Stimulated activated CD4-positive, alpha-beta T cell treated with anti-CD3 and anti-CD28 coated beads, Interleukin-12 subunit alpha, Interleukin-12 subunit beta, amount 100 ng/mL, for 4 hours (primary cell): ENCODE measurements at places on chromosomes 4 and X.

DNA sequence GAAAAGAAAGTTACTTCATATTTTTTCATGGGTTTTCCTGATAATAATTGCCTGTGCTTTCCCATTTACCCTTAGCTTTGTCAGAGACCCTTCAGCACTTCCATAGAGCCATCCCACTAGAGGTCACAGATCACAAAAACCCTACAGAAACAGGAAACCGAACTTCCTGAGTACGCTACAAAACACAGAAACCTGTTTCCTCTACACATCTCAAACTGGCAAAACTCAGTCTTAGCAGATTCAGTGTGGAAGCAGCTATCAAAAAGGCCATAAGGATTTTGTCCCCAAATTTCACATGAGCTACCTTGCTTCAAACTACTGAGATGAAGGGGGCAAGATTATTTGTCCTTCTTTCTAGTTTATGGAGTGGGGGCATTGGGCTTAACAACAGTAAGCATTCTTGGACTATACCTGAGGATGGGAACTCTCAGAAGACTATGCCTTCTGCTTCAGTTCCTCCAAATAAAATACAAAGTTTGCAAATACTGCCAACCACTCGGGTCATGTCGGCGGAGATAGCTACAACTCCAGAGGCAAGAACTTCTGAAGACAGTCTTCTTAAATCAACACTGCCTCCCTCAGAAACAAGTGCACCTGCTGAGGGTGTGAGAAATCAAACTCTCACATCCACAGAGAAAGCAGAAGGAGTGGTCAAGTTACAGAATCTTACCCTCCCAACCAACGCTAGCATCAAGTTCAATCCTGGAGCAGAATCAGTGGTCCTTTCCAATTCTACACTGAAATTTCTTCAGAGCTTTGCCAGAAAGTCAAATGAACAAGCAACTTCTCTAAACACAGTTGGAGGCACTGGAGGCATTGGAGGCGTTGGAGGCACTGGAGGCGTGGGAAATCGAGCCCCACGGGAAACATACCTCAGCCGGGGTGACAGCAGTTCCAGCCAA, at the start of gene MMRN1:
MMRN1 (plus strand) TSS at position 206 of the 902 bp plus-strand sequence; CDS start at position 324, 118 bp downstream.
- DNase-seq, result no peak

DNA sequence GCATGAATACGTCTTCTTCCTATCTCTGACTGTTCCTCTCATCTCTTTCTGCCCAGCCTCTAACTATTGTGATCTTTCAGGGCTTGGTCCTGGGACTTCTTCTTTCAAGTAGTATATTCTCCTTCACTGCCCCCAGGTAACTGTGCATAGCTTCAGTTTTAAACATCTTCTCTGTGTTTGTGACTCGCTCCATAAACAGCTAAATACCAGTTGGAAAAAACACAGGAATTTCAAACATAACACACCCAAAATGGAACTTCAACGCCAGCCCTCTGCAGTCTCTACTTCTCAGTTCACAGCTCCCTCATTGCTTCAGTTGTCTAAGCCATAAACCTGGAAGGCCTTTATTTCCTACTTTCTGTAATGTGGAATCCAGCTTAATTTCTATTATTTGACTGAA, 16.6 kb downstream of the TRIML2 start:
- no peak for DNase-seq

- DNase-seq, result no peak
Measured at GRCh38 chr4:118920247-118920646, 31.6 kb downstream of the SYNPO2 start.

GRCh38 chr4:8464381-8464780, 23.8 kb downstream of the TRMT44 start:
- no peak for DNase-seq

- DNase-seq, result no peak
Measured at GRCh38 chr4:62199291-62199810, 999.2 kb downstream of the ADGRL3 start.

- no peak for DNase-seq
Measured at GRCh38 chrX:149531599-149531998, 9.2 kb upstream of the EOLA1 start.

DNA sequence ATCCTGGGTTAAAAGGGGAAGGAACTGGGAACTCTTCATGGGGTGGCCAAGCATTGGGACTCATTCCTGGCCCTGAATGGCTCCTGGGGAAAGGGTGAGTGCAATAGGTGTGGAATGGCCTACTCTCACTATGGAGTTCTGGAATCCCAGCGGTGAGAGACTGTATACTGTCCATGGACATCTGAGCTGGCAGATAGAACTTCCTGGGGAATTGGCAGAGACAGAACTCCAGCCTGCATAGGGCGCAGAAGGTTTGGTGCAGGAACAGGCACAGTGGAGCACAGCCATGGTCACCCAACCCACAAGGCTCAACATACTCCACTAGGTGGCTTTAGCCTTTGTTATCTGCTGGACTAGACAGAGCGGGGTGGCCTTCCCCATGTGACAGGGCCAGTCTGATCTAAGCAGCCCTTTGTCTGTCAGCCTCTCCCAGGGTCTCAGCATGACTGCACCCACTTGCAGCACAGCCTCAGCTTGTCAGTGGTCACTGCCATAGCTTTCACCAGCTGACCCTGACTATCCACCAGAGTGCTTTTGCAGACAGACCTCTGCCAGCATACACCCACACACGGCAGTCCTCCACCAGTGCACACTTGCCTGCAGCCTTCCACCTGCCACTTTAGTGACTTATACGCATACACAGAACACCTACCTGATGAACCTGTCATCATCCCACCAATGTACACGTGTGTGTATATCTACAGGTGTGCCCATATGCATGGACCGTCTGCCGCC, 48.4 kb downstream of the TECRL start:
- DNase-seq, result no peak

GRCh38 chr4:182842104-182842600, 75.0 kb downstream of the DCTD start:
- DNase-seq, result no peak

DNA sequence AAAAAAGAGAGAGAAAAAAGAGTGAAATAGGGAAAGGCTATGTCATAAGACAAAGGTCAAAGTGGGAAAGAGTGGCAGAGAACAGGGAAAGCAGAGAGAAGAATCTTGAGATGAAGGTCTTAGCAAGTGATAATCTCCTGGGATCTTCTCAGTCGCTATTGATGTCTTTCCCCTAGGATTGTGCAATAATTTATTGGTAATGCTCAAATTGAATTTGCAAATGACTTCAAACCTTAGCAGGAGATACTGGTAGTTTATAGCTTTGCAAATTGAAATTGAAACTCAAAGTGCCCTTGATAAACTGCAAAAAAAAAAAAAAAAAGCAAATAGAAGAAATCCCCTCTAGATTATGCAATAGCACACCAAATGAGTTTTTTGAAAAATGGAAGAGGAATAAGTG, 45.7 kb upstream of the MID1 start:
- no peak for DNase-seq

- DNase-seq, result no peak
Measured at GRCh38 chr4:32826169-32826568, 2106.0 kb downstream of the PCDH7 start.

DNA sequence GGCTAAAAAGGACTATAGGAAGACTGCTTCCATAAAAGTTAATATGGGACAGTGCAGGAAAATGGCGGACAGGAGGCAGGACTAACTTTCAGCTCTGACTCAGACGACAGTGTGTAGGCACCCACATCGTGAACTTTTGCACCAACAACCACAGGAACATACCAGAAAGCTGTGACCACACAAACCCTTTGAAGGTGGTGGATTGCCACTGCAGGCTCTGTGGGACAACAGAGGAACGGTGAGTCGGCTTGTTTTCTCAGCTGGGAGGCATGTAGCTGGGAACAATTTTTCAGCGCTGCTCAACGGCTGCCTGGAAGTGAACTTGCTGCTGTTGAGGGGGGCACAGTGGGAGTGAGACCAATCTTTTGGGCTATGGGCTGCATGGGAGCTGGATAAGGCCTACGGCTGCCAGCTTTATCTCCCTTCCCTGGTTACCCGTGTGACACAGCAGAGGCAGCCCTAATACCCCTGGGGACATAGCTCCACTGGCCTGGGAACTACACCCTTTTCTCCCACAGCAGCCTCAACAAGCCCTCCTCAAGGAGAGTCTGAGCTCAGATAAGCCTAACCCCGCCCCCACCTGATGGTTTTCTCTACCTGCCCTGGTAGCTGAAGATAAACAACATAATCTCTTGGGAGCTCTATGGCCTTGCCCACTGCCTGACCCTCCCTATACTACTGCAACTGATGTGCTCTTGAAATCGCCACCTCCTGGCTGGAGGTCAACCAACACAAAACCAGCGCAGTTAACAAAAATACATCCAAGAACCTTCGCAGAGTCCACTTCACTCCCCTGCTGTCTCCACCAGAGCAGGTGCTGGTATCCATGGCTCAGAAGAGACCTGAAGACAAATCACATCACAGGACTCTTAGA, 1537.0 kb downstream of the C4orf33 start:
- DNase-seq, result no peak

DNA sequence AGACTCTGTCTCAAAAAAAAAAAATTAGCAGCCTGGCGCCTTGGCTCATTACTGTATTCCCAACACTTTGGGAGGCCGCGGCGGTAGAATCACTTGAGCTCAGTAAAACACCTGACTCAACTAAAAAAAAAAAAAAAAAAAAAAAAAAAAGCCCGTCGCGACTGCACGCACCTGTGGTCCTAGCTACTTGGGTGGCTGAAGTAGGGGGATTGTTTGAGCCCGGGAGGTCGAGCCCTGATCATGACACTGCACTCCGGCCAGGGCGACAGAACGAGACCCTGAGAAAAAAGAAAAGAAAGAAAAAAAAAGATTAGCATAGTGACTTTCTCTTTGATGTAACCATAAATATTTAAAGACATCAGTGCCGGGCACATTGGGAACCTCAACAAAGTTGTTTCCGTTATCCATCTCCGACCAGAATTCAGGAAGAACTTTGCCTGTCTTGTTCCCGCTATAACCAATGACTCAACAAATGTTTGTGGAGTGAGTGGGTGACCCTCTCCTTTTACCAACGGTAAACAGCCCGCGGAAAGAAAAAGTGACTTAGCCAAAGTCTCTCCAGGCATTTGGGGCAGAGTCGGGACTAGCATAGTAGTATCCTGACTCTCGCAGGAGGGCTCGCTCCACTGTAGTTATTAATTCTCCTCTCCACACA, 553 bp upstream of the MED28 start:
- no peak for DNase-seq

DNA sequence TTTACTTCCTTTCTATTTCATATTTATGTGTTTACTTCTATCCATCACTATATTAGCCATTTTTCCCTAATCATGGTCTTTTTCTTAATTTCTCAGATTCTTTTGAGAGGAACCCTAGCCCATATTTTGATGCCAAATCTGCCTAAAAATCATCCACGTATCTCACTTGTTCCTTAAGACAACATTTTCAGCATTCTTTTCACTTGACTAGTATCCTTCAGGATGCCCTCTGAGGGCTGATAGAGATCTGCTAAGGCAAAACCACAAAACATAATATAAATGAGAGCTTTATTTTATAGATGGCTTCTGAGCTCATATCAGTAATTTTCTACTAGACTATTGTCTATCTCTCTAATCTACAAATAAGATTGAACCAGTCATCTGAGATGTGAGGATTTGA, 341.9 kb downstream of the GPM6A start:
- no peak for DNase-seq

DNA sequence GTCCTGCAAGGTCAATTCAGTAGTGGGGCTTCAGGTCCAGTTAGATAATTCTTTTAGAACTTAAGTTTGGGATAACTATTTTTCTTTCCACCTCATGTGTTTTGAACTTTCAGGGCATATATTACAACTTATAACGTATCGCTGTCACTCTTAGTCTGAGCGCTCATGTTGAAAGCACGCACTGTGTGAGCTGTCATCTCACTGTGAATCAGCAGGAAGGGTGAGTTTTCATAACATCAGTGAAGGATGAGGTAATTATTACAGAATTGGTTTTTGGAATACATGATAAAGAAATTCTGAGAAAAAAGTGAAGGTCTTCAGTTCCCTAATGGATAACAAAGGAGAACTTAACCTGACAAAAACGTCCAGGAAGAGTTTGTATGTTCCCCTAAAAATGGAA, 45.1 kb upstream of the SLC4A4 start:
- DNase-seq, result no peak

GRCh38 chrX:54920610-54921426, at the start of gene TRO:
Gene TRO, plus strand, starts transcription at chrX:54920824. Its CDS starts 1,423 bp downstream, at chrX:54922247.
- DNase-seq, result no peak

- DNase-seq, result no peak
Measured at GRCh38 chr4:110119880-110120279, 78.5 kb downstream of the ELOVL6 start.

GRCh38 chrX:70353514-70353913, 63.6 kb downstream of the KIF4A start:
- no peak for DNase-seq

DNA sequence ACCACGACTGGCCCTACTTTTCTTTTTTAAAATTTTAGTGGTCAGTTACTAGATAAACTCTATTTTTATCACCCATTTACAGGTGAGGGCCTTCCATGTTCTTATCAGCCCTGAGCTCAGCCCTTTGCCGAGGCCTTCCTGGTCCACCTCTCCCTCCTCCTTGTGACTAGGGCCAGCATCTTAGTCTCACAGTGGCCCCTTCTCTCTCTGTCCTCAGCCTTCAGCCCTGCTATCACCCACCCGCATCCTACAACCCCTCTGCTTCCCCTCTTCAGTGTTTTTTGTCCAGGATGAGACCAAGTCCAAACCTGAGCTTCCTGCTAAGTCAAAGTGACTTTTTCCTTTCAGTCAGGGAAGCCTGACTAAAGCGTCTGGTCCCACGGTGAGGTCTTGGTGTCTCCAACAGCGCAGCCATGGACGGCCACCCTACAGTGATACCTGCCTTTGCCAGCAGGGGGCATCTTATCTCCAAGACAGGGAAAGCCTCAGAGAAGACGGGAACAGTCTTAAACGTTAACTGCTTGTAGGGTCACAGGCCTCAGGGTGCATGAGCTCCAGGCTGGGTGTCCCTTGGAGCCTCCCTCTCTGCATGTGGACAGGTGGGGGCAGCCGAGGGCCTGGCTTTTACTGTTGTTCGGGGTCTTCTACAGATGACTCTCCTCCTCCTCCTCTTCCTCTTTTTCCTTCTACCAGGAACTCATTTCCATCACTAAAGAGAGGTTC, 11.7 kb upstream of the GAGE10 start:
- DNase-seq, result peak; percentile 66

- DNase-seq, result no peak
Measured at GRCh38 chr4:87375719-87376291, 15.2 kb downstream of the HSD17B11 start.

- DNase-seq, result no peak
Measured at GRCh38 chr4:72326692-72327632, 242.1 kb downstream of the ADAMTS3 start.

- no peak for DNase-seq
Measured at GRCh38 chrX:16770970-16771482, 15.2 kb upstream of the TXLNG start.

- DNase-seq, result no peak
Measured at GRCh38 chrX:9867226-9867625, 81.0 kb downstream of the SHROOM2 start.

DNA sequence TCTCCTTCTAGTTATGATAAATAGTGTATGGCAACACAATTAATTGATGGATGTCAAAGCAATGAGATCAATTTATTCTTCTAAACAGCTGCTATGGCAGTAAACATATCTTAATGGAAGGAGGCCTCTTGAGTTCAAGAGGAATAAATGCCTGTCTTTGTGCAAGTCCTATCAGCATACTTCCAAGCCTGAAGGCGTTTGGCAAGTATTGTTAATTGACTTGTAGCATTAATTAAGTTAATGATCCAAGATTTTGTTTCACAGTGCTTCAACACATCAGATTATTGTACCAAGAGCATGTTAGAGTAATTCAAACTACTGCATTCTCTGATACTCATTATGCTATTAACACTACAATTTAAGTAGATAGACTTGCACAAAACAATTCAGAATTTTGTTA, 144.8 kb downstream of the FAT4 start:
- DNase-seq, result no peak

GRCh38 chr4:182843808-182844325, 73.3 kb downstream of the DCTD start:
- no peak for DNase-seq

- no peak for DNase-seq
Measured at GRCh38 chr4:55819634-55820033, at the start of gene EXOC1L. Gene EXOC1L, plus strand, starts transcription at chr4:55819790. Its CDS starts 237 bp downstream, at chr4:55820027.
